ENCODE measurements at places on chromosomes 6 and 20.

GRCh38 chr20:36155629-36155971 is 1.1 kb downstream of the EPB41L1 start:
- no peak for DNase-seq

DNA sequence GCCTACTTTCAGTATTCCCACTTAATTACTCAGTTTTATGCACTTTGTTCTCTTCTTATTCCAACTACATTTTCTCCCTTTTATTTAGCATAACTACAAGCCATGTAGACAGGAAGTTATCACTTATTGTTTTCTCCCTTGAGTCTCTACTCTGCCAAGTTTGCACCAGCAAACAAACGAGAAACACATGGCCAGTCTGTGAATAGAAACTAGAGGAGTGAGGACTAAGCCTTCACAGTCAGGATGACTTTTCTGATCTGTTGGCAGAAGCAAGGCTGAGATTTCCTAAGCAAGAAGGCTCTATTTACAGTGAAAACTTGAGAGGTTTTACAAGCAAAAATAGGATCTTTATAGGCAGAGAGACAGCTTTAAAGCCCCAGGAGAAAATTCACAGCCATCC is 69.8 kb upstream of the TINAG start:
- no peak for DNase-seq

- DNase-seq = no peak
Observed at GRCh38 chr6:35072051-35072697, 69.0 kb downstream of the TCP11 start.

DNA sequence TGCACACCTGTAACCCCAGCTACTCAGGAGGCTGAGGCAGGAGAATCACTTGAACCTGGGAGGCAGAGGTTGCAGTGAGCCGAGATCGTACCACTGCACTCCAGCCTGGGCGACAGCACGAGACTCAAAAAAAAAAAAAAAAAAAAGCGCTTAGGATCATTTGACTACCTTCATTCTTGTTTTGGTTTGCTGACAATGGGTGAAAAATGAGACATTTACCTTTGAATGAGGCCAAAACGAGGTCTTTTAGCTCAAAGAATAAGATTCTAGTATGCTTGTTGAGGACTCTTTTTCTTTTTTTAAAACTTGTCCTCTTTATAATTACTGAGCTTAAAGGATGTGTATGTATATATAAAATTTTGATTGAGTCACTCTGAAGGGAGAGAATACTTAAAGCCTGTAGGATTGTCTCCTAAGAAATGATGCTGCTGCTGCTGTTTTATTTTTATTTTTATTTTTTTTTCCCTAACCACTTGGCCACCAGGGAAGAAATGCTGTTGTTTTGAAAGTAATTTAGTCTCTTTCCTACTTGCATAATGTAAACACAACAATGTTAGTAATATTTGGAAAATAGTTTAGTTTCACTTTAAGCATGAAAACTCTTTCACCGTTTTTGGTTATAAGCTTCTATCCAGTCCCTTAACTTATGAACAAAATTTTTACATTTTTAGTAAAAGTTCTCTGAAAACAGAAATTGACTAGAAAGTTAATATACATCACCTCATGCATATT is 7.9 kb downstream of the UBR2 start:
- no peak for DNase-seq

DNA sequence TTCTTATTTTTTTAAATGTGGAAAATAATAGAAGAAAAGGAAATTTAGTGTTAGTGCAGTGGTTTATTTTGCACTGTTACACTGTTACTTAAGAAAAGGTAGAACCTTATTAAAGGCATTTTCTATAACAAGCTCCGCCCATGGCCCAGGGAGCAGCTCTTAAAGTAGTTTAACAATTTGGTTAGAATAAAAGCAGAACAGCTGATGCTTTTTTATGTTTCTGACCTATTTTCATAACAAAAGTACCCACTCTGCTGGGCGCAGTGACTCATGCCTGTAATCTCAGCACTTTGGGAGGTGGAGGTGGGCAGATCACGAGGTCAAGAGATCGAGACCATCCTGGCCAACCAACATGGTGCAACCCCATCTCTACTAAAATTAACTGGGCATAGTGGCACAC is 32.6 kb downstream of the DSTN start:
- no peak for DNase-seq

DNA sequence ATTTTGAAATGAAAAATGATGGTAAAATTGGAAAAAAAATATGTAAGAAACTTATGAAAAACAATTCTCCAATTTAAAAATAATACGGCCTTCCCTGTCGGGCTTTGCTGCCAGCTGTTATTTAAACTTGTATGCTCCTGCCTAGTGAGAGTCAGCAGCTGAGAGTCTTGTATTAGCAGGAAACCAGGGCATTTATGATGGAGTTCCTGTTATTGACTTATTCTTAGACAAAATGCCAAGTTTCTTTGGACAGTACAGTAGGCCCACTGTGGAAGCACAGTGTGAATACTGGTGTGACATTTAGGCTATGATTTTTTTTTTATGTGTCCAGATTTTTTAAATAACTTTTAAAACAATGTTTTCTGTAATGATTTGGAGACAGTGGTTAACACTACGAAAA is 42.1 kb downstream of the GMDS start:
- no peak for DNase-seq

DNA sequence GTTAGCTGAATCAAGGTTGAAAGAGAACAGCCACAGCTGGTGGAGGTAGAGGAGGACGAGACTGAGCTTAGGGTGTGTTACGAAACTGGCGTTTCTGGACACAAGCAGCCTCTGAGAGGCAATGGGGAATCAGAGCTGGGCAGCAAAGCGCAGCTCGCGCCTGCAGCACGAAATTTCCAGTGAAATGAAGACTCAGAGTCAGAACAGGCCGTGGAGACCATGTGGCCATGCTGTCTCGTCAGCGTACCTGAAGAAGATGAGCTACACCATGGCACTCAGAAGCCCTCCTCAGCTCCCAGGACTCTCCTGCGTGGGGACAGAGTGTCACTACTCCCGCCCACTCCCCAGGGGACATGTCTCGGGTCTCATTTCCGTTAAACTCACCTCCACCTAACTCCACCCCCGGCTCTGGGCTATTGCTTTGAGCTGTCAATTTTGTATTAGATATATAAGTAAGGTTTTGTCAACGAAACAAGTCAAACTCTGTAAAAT is 256.9 kb downstream of the ERMARD start:
- DNase-seq = no peak

DNA sequence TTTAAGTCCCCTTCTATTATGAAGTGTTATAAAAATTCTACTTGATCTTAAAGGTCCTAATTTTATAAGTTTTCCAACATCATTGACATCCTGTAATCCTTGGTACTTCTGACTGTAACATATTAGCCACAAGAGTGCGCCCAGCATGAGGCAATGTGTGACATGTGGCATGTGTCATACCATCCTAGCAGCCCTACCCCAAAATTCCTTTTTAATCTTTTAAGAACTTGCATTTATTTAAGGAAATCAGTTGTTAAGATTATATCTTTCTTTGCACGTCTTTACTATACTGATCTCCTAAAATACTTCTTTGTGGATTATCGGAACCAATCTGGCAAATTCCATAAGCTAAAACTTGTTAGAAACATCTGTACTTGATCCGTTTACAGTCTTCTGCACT is 167.1 kb upstream of the SLC24A3 start:
- no peak for DNase-seq

DNA sequence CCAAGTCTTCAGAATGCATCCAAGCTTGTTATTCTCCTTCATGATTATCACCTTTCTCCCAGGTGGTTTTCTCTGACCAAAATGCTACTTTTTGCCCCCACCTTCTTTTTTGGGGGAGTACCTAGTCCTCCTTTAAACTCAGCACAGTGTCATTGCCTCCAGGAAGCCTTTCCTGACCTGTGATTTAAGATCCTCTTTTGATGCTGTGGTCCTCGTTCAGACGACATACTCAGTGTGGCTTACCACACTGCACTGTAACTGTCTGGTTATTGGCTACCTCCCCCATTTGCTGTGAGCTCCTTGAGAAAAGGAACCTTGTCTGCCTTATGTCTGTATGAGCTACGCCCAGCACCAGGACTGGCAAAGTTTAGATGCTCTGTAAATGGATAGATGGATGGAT is 14.6 kb downstream of the SAYSD1 start:
- no peak for DNase-seq

DNA sequence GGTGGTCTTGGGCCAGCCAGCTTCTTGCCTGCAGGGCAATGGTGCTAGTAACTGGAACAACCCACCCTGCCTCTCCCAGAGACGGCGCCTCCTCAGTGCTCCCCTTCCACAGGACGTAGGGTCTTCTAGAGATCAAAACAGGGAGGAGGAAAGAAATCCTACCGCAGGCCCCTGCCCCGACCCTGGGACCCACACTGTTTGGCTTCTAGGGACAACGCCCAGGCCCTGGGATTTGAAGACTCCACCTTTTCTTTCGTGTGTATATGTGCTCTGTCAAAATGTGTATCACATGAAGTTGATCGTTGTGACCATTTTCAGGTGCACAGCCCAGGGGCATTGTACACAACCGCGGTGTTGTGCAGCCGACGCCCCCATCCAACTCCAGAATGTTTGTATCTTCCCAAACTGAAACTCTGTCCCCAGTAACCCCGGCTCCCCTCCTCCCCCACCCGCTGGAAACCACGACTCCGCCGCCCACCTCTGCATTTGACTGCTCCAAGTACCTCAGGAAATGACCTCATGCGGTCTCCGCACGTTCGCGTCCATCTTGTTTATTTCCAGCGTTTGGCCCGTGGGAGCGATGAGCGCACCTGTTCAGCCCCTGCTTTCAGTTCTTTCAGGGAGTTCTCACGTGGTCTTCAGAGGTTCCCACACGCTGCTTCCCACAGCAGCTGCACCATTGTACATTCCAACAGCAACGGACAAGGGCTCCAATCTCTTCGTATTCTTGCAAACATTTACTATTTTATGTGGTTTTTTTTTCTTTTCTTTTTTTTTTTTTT is 3.4 kb upstream of the BHLHE23 start:
- no peak for DNase-seq

GRCh38 chr20:2163312-2163711 is 61.7 kb downstream of the STK35 start:
- DNase-seq = no peak

GRCh38 chr6:2977799-2978590 is 6.6 kb upstream of the SERPINB6 start:
- DNase-seq = no peak

DNA sequence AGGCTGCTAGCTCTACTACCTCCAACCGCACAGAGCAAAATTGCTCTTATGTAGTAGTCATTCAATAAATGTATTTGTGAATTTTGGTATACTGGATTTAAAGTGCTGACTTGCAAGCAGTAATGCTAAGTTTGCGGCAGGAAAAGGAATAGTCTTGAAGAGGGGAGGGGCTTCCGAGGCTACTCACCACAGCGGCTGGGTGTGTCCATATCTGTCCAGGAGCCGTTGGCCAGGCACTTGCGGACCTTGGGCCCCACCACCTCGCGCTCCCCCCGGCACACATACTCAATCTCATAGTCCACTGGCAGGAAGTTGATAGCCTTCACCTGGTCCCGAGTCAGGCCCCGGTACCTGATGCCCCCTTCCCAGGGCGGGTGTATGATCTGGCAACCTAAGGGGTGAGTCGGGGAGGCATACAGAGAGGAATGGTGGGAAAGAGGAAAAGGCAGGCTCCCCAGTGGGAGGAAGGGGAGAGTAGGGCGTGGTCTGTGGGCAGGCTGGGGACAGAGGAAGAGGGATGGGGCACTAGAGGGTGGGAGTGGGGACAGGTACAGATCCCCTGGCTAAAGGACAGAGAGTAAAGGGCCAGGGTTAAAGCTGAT is 1.7 kb downstream of the GABBR1 start:
- no peak for DNase-seq

DNA sequence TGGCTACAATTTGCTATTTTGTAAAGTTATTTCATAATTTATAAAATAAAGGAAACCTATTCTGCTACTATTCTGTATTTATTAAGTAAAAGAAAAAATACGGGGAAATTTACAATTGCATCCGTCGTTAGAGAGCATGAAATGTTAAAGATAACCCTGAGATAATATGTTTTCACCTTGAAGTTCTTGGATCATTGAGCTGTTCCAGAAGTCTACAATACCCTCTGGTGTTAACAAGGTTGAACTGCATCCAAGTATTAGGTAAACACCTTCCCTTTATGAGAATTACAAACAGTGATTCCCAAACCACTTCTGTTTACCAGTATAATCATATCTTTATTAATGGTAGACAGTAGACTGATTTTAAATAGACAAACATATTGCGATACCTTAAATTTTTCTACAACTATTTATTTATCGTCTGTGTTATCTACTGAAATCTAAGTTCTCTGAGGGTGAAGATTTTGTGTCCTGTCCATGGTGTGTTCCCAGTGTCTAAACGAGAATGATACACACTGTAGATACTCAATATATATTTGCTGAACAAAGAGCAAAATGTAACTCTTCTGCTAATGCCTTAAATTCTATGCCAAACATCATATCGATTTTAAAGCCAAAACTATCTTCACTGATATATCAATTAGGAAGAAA is 28.2 kb downstream of the TBC1D32 start:
- DNase-seq = no peak

DNA sequence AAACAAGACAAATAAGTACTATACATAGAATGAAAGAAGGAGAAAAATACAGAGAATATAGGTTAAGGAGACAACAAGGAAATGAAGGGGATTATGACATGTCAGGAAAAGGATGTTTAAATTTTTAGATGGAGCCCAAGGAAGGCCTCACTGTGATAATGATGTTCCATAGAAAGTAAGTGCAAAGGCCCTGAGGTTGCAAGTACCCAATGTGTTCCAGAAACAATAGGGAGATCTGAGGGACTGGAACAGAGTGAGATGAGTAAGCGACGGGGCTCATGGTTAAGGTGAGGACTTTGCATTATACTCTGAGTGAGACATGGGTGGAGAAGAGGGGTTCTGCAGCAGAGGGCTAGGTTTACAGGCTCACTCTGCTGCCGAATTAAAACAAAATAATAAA is 122.8 kb upstream of the BCLAF1 start:
- DNase-seq = no peak

- no peak for DNase-seq
Observed at GRCh38 chr6:57190140-57190539, 18.0 kb downstream of the BAG2 start.

DNA sequence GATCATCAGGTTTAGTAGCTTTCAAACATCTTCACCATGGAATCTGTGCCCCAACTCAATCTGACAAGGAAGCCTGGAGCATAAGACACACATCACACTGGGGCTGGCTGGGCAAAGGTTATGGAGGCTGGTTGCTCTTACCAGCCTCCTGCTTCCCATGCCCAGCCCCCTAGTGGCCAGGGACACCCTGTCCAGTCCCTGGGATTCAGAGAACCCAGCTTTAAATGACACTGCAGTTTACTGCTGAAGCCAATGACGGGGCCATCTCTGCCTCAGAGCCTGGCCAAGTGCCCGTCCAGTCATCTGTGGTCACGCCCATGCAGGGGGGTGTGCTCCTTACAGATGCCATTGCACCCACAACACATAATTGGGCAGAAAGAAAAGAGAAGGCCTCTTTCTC is 272.9 kb downstream of the SMOC2 start:
- no peak for DNase-seq

GRCh38 chr20:18750735-18751134 is 62.8 kb upstream of the SCP2D1 start:
- no peak for DNase-seq
